ENCODE measurements at places on chromosomes 5 and 9.

GRCh38 chr5:168219515-168220410 is 71.7 kb upstream of the WWC1 start:
- DNase-seq: peak; percentile 85

DNA sequence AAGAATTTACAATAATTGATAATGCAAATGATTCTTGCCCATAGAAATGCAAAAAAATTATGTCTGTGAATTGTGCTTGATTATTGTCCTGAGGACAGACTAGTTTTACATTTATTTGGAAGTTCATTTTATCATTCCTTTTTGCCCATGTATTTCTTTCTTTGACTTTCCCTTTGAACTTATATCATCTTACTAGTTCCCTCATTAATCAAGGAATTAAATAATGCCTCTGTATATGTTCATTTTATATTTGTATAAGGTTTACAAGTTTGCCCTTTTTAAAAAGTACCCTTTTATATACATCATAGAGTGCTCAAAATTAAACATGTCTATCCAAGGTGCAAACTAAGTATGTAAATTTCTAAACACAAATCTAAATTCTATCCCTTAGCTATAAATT is 501.6 kb downstream of the NTRK2 start:
- DNase-seq: no peak

- DNase-seq: no peak
These were observed 296.4 kb downstream of the TLR4 start for GRCh38 chr9:118000581-118000980.

GRCh38 chr5:50666261-50667022 is at the start of gene PARP8:
Gene PARP8 (plus strand): TSS chr5:50666637. CDS start chr5:50667096, 459 bp downstream.
- DNase-seq: peak; percentile 52

DNA sequence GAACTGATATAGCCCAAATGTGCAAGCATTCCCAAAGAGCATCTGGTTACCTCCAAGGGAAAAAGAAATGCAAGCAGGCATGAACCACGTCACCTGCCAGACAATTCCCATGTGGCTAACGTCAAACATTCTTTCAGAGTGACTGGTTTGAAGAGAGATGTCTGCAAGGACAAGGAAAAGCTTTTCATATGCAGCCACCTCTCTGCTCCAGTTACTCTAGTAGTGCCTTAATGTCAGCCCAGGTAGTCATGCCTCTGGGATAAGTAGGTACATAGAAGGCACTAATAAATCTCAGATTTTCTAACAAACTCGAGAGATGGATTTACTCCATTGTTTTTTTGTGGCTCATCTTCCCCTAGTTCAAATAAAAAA is 96.8 kb upstream of the IFNK start:
- peak; percentile 85 for DNase-seq

DNA sequence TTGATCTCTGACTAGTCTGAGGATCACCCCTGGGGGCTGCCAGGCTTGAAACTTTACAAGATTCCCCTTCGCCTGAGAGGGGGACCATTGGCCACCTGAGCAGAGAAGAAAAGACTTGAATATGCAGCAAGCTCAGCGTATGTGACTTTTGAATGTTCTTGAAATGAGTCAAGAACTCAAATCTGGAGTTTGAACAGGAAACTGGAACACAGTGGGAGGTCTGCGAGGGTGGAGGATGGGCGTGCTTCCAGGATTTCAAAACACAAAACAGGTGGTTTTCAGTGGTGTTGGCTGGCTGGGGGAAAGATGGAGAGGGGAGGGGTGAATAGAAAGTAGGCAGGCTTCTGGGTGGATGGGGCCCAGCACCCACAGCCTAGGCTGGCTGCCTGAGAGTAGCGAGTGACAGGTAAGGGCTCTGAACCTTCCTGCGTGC is 40.6 kb downstream of the TMEM174 start:
- DNase-seq: peak; percentile 67

- no peak for DNase-seq
These were observed 223.8 kb downstream of the SEC61B start for GRCh38 chr9:99445920-99446319.

GRCh38 chr5:177548495-177548894 is 5.9 kb downstream of the FAM193B start:
- no peak for DNase-seq

DNA sequence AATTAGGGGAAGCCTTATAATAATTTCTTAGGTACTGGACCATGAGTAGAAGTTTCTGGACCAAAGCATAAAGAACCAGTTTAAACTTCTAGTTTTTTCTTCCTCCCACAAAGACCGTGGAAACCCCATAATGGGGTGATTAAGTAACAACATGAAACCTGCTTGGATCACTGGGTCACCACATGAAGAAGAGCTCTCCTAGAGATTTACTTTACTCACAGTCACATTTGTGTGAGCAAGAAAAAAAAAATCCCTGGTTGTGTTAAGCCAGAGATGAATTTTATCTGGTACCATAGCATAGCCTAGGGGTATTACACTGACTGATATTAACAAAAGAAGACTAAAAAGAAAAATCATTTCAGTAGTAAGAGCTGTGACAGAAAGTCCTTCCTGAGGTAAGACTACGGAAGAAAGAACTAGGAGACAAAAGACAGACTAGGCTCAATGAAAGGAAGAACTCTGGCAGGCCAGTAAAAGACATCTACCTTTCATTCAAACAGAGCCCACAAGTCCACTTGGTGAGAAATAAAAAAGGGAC is 15.2 kb downstream of the OTP start:
- no peak for DNase-seq

GRCh38 chr5:134989266-134989830 is 21.6 kb downstream of the CATSPER3 start:
- peak; percentile 79 for DNase-seq

DNA sequence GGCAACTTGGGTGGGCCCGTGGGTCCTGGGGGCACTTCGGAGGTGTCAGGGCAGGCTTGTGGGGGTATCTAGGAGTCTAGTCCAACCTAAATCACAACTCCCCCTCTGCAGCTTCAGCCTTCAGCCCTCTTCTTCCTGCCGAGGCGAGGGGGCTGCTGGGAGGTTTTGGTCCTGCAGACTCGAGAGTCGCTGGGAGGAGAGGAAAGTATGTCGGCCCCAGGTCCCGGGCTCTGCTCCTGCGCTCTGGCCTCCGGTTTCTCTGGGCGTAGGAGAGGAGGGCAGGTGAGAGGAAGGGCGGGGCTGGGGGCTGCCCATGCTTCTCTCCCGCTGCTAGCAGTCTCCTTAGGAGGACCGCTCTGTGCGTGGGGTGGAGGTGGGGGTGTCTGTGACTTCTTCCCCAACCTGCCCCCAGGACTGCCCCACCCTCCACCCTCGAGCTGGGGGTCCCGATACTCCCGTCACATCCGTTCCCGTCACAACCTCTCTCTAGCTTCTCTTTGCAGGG is 139.8 kb upstream of the COL5A1 start:
- DNase-seq: peak; percentile 21

GRCh38 chr9:715743-716400 is 125.6 kb upstream of the DMRT1 start:
- peak; percentile 56 for DNase-seq

DNA sequence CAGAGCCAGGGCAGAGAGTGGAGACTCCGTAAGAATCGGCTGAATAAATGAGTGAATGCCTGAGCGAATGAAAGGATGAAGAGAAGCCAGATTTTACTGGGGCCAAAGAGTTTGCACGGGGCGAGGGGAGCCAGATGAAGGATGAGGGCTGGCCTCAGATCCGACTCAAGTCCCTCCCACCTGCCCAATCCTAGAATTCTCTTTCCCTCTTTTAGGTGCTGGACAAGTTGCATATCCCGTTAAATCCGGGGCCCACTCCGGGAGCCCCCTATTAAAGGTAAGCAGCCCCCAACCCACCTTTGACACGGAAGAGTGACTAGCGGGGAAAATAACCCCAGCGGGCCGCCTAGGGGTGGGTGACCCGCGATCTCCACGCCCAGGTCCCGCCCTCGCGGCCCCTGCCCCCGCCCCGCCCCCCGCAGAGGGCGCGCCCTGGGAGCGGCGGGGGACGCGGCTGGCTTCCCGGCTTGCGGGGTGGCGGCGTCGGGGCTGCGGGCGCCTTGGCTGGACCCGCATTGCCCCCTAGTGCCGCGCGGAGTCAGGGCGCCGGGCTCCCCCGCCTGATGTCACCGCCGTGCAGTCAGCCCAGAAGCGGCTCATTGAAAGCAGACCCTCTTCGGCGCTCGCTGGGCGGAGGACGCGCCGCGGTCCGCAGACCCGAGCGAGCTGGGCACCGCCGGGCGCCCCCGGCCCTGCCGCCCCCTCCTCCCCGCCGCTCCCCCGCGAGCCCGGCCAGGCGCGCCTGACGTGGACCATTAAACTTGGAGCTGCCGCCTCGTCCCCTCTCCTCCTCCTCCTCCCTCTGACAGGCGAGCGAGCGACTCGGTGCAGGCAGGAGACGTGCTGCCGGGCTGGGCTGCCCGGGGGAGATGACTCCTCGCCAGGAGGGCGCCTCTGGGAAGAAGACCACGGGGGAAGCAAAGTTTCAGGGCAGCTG is at the start of gene ADRA1B:
Gene ADRA1B, plus strand, starts transcription at position 579 of the 937 bp plus-strand sequence. CDS start 424 bp downstream, outside the sequence.
- peak; percentile 92 for DNase-seq

- DNase-seq: no peak
These were observed 25.5 kb downstream of the ADAM19 start for GRCh38 chr5:157549954-157550549.

Data from astrocyte of the hippocampus (primary cell).